HS-5 (cell line): ENCODE measurements at places on chromosomes 11 and 22.

DNA sequence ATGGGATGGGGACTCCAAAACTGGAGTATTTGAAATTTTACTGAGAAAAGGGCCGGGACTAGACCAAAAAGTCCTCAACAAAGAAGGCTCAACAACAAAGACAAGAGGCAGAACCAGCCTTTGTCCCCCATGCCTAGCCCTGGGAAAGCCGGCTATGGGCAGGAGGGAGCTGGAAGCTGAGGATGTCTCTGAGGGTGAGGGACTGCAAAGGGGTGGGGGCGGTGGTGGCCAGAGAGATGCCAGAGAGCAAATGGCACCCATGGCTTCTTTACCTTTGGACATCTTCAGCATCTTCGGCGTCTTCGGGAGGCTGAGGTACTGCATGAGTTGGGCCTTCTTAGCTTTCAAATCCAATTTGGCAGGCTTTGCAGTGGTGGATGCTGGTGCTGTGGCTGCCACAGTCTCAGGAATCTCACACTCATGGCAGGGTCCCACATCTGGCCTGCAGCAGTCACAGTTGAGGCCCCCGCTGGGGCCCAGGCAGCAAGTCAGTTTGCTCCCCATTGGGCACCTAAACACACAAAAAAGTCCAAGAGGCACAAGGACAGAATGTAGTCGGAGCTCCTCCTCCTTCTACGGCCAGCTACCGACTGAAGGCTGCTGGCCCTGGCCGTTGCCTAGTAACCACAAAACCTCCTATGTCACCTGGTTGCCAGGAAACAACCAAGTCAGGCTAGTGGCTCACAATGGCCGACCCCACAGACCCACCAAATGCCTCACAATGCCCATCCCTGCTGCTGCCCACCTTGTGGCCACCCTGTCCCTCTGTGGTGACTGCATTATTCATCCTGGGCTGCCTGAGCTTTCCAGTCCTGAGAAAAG lies at the start of gene C22orf42:
Gene C22orf42 (minus strand): TSS at position 592 of the 822 bp plus-strand sequence. CDS start 88 bp downstream, at position 504.
- DNase-seq: no peak

GRCh38 chr22:49833340-49834007 lies 5.8 kb upstream of the BRD1 start:
- no peak for DNase-seq

DNA sequence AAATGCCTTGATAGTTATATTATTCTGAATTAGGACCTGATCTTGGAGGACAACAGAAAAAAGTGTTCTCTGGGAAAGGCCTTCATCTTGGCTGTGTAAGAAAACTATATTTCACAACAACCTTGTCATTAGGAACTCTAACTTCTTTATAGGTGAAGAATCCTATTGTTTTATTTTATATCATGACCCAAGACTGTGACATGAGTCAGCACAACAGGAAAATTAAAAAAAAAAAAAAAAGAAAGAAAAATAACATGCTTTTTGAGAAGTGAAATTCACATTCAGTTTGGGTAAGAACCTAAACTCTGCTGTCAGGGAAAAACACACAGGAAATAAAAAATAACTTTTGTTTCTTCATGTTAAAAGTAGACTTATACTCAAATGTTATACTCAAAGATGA lies 11.7 kb upstream of the FOLR2 start:
- DNase-seq: no peak

GRCh38 chr11:125941619-125942611 lies 3.9 kb upstream of the VSIG10L2 start:
- no peak for DNase-seq

- no peak for DNase-seq
These were observed 2.2 kb upstream of the SLC6A5 start for GRCh38 chr11:20597154-20597679.

GRCh38 chr11:116384876-116385275 lies 387.9 kb downstream of the BUD13 start:
- DNase-seq: no peak

GRCh38 chr22:32854351-32854804 lies 52.9 kb downstream of the TIMP3 start:
- DNase-seq: no peak

DNA sequence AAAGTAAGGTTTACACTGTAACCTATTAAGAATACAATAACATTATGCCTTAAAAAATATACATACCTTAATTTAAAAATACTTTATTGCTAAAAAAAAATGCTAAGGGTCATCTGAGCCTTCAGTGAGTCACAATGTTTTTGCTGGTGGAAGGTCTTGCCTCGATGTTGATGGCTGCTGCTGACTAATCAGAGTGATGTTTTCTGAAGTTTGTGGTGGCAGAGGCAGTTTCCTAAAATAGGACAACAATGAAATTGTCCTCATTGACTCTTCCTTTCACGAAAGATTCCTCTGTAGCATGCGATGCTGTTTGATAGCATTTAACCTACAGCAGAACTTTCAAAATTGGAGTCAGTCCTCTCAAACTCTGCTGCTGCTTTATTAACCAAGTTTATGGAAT lies 97.6 kb downstream of the FAT3 start:
- peak; percentile 48 for DNase-seq

GRCh38 chr11:33532720-33533385 lies 167.8 kb downstream of the C11orf91 start:
- DNase-seq: no peak

- no peak for DNase-seq
These were observed 99.5 kb downstream of the SNX19 start for GRCh38 chr11:130816546-130817329.

GRCh38 chr11:46890665-46891064 lies 27.7 kb downstream of the LRP4 start:
- DNase-seq: no peak

GRCh38 chr11:82653752-82654151 lies 79.9 kb downstream of the FAM181B start:
- no peak for DNase-seq

- no peak for DNase-seq
These were observed 54.5 kb downstream of the CACNG2 start for GRCh38 chr22:36649066-36649465.
